ENCODE measurements at places on chromosomes 3 and 15.

GRCh38 chr3:31762097-31762764, 218.8 kb downstream of the OSBPL10 start:
- H3K27me3 ChIP-seq: no peaks in the 10 kb centered on the region
- H3K4me3 ChIP-seq: no peak overlapping the region
- H3K27ac ChIP-seq: no peak overlapping the region
- DNase-seq: no peak
- H3K36me3 ChIP-seq: no peaks in the 10 kb centered on the region

GRCh38 chr3:85796140-85796539, 837.4 kb downstream of the CADM2 start:
- H3K27me3 ChIP-seq: no peaks in the 10 kb centered on the region
- H3K27ac ChIP-seq: no peak overlapping the region
- no peaks in the 10 kb centered on the region for H3K4me1 ChIP-seq
- DNase-seq: no peak
- no peaks in the 10 kb centered on the region for H3K36me3 ChIP-seq

- DNase-seq: no peak
- no peaks in the 10 kb centered on the region for H3K4me1 ChIP-seq
- H3K27ac ChIP-seq: no peak overlapping the region
- H3K4me3 ChIP-seq: no peak overlapping the region
- no peaks in the 10 kb centered on the region for H3K27me3 ChIP-seq
These were observed 87.4 kb downstream of the RAD18 start for GRCh38 chr3:8875836-8876235.

- H3K27ac ChIP-seq: peak within 1 kb of the TSS; percentile 48
- H3K4me3 ChIP-seq: peak within 1 kb of the TSS; percentile 78
- H3K36me3 ChIP-seq: no peaks in the 10 kb centered on the region
- H3K27me3 ChIP-seq: no peaks in the 10 kb centered on the region
These were observed at the start of the genes ASTE1 and NEK11 for GRCh38 chr3:131026321-131027151. Gene ASTE1 (minus strand): TSS chr3:131026825. CDS start chr3:131025306, 1,519 bp downstream. Gene NEK11 (plus strand): TSS chr3:131026877. CDS start chr3:131029709, 2,832 bp downstream.

GRCh38 chr3:101879623-101880284, 30.4 kb downstream of the NFKBIZ start:
- DNase-seq: no peak
- no peaks in the 10 kb centered on the region for H3K4me1 ChIP-seq
- no peak overlapping the region for H3K4me3 ChIP-seq
- H3K27me3 ChIP-seq: no peaks in the 10 kb centered on the region

GRCh38 chr3:172104471-172105072, 65.2 kb downstream of the FNDC3B start:
- H3K4me1 ChIP-seq: peaks cover 10% of the 10 kb centered on the region
- H3K36me3 ChIP-seq: no peaks in the 10 kb centered on the region
- H3K4me3 ChIP-seq: no peak overlapping the region

DNA sequence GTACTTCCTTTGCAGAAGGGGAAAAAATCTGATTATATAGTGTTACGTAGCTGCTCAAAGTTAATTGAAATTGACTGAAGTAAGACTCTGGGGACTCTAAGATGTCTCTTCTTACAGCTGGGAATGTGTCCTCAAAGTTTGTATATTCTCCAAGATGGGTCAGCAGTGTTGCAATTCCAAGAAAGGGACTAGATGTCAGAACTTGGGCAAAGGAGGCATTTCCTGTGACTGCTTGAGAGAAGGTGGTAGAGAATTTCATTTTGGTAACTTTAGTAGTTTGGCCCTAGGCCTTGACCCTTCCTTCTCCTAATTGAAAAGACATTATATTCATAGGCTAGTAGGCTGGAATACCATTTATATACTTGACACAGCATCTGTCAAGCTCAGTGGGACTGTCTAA, 33.9 kb downstream of the PTPRG start:
- no peak overlapping the region for H3K27ac ChIP-seq
- H3K4me1 ChIP-seq: peaks cover 8% of the 10 kb centered on the region
- H3K27me3 ChIP-seq: no peaks in the 10 kb centered on the region
- no peaks in the 10 kb centered on the region for H3K36me3 ChIP-seq
- DNase-seq: no peak

DNA sequence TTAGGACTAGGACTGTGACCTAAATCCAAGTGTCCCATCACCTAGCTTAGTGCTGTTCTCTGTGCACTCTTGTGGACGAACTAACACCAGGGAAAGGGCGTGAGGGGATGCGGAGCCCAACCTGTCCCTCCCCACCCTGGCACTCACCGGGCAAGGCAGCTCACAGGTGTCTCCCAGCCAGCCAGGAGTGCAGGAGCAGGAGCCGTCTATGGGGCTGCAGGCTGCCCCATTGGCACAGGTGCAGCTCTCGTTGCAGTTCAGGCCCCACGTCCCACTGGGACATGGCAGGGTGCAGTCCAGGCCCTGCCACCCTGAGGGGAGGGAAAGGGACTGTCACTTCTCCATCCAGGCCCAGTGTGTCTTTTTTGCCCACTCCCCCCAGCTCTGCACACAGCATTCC, 60.3 kb downstream of the RAB11A start:
- H3K27me3 ChIP-seq: no peaks in the 10 kb centered on the region
- no peaks in the 10 kb centered on the region for H3K36me3 ChIP-seq
- no peaks in the 10 kb centered on the region for H3K4me1 ChIP-seq
- no peak overlapping the region for H3K4me3 ChIP-seq
- DNase-seq: no peak

GRCh38 chr3:185363662-185364203, 797 bp downstream of the MAP3K13 start:
- H3K4me3 ChIP-seq: peak overlapping the region; percentile 47
- no peaks in the 10 kb centered on the region for H3K36me3 ChIP-seq
- no peaks in the 10 kb centered on the region for H3K27me3 ChIP-seq
- H3K27ac ChIP-seq: no peak overlapping the region
- no peak for DNase-seq

Measured in ovary (tissue), 10 donors.